ENCODE measurements at places on chromosomes 16 and 17. TPM values are rescaled to one million over a fixed set of nuclear protein-coding genes. Genes with fewer than 3 reads are reported as not detected.

Gene DYNLRB2
- 17.0 TPM for total RNA-seq

Gene CCL7
- 1.0 TPM for total RNA-seq

Gene KRT12
- not detected for total RNA-seq

Gene SMTNL2
- total RNA-seq: 18.1 TPM

Gene SRCIN1
- 15.0 TPM for total RNA-seq

Gene COQ7
- 22.1 TPM for total RNA-seq

Gene GLP2R
- total RNA-seq: 1.6 TPM

Gene NRN1L
- 2.1 TPM for total RNA-seq

Gene GNG13
- total RNA-seq: not detected

Gene UBALD1
- 6.6 TPM for total RNA-seq

Gene PYY
- total RNA-seq: 0.25 TPM

Gene DVL2
- total RNA-seq: 45.3 TPM

Gene OTOA
- total RNA-seq: 0.18 TPM

Gene RNF167
- total RNA-seq: 30.8 TPM

Gene TNFRSF13B
- total RNA-seq: 0.61 TPM

Gene RBFOX1
- total RNA-seq: 3.0 TPM

Gene CCDC200
- 1.4 TPM for total RNA-seq

Gene AP2B1
- total RNA-seq: 156 TPM

Gene DNAAF1
- 12.5 TPM for total RNA-seq

Gene CMTM2
- 2.2 TPM for total RNA-seq

Gene ZFPM1
- 0.57 TPM for total RNA-seq

Gene PRM2
- not detected for total RNA-seq

Gene WNT9B
- total RNA-seq: 0.11 TPM

Gene SPNS3
- total RNA-seq: 0.40 TPM

Gene ELMO3
- 22.5 TPM for total RNA-seq

Gene NPIPB8
- 0.74 TPM for total RNA-seq
